Renal cortex interstitium (tissue), 15 donors: ENCODE measurements at places on chromosomes 13 and 19. TPM values are rescaled to one million over a fixed set of nuclear protein-coding genes. Genes with fewer than 3 reads are reported as not detected.

DNA sequence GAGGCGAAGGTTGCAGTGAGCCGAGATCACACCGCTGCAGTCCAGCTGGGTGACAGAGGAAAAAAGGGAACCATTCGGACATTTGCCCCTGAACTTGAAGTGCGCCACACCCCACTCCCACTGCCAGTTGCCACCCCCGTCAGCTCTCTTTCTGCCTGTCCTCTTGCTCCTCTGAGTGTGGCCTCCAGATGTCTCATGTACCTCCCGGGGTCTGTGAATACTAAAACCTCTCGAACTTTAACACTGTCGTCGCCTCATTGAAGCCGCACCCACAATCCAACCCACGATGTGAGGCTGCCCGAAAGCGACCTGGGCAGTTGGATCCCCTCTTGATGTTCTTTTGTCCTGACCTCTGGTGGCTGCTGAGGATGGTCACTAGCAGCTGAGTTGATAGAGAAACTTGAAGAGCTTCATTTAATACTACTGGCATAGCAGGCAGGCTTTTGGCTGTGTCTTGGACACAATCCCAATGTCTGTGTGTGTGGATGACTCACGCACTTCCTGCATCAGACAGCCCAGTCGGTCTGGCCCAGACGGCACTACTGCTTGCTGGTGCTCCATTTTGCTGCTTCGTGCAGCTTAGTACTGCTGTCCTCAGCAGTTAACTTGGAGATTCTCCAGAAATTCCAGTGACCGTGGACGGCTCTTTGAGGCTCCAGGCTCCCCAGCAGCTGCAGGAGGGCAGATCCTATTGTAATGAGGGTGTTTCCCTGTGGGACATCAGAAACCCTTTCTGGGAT, 4.2 kb downstream of the FPR3 start:
- DNase-seq = peak; percentile 20

DNA sequence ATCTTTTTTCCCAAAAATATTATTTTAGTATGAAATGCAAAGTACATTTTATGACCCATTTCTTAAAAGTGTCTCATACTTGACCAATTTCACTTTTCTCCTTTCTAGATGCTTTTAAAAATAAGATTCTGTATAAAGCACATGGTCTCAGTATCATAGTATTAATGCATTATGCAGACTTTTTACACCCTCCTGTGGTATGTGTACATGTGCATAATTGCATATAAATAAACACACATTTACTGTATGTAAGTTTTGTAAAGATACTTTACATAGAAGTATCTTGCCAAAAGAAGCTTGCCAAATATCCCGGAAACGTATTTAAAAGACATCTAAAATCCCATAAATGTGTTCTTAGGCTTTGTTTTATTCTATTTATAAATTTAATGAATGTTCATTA, 85.1 kb upstream of the MAB21L1 start:
- no peak for DNase-seq

- DNase-seq = no peak
Observed at GRCh38 chr19:45826934-45827333, 11.8 kb upstream of the RSPH6A start.

GRCh38 chr19:18091217-18091608, 4.5 kb upstream of the IL12RB1 start:
- no peak for DNase-seq

GRCh38 chr13:99980824-99981734, 505 bp upstream of the ZIC2 start:
- no peak for DNase-seq

DNA sequence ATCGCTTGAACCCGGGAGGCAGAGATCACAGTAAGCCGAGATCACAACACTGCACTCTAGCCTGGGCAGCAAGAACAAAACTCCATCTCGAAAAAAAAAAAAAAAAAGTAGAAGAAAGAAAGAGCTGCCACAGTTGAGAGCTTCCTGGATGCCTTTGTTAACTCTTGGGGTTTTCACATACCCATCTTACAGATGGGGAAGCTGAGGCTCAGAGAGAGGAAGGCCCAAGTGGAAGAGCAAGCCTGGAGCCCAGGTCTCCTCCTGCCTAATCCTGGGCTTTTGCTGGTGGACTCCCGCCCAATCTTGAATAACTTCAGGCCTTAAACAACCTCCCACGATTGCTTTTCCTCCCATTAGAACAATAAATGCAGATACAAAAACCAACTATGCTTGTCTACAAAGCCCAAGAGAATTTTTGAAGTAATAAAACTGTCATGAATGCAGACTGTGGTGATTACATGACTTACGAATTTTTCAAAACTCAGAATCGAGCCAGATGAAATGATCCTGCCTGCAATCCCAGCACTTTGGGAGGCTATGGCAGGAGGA, 41.7 kb downstream of the LTBP4 start:
- no peak for DNase-seq

- DNase-seq = no peak
Observed at GRCh38 chr19:19464339-19465098, 50.8 kb downstream of the TSSK6 start.

GRCh38 chr13:66040506-66040905, 1189.6 kb downstream of the PCDH9 start:
- DNase-seq = no peak

The NAPSA gene
- polyA plus RNA-seq = 9.3 TPM

The KLK14 gene
- polyA plus RNA-seq = 0.23 TPM
